ENCODE measurements at places on chromosomes 12 and 14.
A peak's percentile ranks its signal among the peaks of the same experiment; 100 is the strongest.

DNA sequence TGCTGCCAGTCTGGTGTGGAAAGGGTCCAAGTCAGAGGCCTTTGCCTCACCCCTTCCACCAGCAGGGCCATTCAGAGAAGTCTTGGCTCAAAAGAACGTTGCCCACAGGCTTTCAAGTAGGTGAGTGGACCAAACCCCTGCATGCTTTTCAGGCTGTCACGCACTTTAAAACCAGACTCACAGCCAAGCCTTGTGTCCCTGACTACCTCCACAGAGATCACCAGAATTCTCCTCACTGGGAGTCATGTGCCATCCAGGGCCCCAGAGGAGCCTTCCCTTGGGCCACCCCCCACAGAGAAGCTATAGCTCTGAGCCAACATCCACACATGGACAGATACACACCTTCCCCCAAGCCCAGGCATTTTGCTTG is 283.1 kb downstream of the DPF3 start:
- no peak for DNase-seq

GRCh38 chr12:71214511-71215285 is 56.9 kb upstream of the TSPAN8 start:
- DNase-seq, result no peak

GRCh38 chr14:59707778-59708561 is 131.4 kb upstream of the CCDC175 start:
- no peak for DNase-seq

GRCh38 chr12:48781750-48782456 is 7.0 kb downstream of the ADCY6 start:
- no peak for DNase-seq

DNA sequence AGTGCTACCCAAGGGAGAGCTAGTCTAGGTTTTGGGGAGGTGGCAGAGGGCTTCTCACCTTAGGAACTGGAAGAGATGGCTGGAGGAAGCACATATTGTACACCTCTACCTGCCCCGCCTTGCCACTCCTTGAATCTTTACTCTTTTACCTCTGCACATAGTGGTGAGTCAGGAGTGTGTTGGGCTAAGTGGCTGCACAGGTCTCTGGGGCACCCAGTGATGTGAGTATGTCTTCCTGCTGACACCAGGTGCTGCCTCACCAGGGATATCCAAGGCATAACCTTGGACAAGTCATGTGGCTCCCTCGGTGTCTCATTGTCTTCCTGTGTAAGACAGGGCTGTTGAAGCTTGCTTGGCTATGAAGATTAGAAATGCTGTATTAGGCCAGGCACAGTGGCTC is 19.8 kb upstream of the CABP1 start:
- no peak for DNase-seq

DNA sequence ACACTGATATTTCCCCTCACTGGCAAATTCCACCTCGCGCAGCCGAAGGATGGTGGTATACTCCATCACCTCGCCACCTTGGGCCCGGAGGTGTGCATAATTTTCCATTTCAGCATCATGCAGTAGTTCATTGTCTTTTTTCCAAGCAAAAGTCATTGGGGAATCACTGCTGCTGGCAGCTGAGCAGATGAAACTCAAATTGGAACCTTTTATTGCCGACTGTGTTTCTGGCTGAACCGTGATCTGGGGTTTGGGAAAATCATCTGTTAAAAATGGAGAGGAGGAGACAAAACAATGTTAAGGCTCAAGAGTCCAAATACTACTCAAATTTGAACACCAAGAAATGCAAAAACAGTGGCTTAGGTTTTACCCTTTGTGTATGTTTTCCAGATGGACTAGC is 39.7 kb downstream of the LRIG3 start:
- no peak for DNase-seq

- no peak for DNase-seq
Measured at GRCh38 chr14:24556756-24557155, 19.3 kb downstream of the CTSG start.

DNA sequence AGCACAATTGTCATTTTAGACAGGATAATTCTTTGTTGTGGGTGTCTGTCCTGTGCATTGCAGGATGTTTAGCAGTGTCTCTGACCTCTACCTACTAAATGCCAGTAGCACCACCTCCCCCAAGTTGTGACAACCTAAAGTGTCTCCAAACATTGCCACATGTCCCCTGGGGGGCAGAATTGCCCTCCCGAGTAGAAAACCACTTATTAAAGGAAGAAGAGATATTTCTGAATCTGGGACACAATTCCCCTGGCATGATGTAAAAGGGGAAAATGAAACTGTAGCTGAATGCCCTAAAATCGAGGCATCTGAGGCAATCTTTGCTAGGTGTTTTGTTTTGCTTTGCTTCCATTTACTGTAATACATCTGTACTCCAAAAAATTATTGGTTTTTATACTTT is 116.8 kb upstream of the NAP1L1 start:
- DNase-seq, result no peak

DNA sequence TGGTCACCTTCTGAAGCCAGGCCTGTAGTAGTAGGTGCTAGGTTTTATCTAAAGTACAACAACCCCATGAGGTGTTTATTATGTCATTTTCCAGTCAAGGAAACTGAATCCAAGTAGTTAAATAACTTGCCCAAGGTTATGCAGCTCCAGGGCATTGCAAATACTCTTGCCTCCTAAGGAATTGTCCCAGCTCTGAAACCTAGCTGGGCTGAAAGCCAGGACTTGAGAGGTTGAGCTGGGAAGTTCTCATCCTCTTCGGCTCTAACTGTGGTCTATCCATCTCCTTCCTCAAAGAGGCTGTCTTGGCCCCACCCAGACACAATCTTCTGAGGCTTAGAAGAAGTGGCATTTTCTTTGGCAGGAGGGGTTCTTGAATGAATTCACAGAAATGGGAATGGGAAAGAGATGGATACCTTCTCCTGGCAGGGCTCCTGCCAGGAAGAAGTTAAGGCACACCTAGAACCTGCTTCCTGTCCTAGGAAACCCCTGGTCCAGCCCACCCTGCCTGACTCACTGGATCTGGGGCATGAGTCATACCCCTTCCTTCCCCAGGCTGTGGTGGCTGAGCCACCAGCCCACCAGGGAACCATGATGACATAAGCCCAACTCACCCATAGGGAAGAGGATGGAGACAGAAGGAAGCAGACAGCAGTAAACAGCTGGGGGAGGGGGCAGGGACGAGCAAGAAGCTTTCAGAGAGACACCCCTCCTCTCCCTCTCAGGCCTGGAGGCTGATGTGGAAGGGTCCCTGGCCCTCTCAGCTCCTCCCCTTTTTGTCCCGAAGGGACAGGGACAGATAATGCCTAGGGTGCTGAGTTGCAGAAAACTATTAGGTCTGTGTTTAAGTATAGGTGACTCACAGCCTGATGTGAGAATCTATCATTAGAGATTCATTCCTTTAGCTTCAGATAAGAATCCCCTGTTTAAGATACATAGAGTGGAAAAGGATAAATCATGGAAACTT is 2.1 kb upstream of the PLEK2 start:
- DNase-seq, result peak; percentile 43

- DNase-seq, result no peak
Measured at GRCh38 chr14:29062466-29062865, 295.9 kb downstream of the FOXG1 start.

- DNase-seq, result no peak
Measured at GRCh38 chr12:44696542-44696941, 179.6 kb downstream of the NELL2 start.

DNA sequence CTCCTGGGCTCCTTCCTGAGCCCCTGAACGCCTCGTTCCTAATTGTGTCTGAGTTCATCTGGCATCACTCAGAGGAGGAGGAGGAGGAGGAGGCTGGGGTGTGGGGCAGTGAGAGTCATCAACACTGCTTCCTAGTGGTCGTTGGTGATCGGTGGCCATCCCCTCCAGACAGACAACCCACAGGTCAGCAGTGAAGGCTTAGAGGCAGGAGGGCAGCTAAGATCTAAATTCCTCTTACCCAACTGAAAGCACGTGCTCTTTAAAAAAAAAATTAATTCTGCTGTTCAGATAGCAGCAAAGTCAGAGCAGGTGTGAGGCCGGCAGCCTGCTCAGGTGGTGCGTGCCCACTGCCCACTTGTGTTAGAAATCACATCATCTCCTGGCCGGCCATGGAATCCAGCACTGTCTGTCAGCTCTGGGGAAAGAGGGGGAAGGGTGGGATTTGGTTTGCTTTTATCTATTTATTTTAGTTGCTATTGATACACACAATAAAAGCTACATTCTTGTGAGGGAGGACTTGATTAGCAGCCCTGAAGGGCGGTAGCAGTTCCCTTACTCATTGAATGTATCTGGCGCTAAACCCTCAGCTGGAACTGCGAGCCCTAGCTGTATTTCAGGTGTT is 46.6 kb downstream of the PPP2R5C start:
- DNase-seq, result no peak

DNA sequence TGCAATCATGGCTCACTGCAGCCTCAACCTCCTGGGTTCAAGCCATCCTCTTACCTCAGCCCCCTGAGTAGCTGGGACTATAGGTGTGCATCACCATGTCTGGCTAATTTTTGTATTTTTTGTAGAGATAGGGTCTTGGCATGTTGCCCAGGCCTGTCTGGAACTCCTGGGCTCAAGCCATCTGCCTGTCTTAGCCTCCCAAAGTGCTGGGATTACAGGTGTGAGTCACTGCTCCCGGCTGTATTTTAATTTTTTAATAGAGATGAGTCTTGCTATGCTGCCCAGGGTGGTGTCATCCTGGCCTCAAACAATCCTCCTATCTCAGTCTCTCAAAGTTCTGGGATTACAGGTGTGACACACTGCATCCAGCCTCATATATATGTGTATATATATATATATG is 31.7 kb upstream of the GPRC5A start:
- DNase-seq, result no peak

- no peak for DNase-seq
Measured at GRCh38 chr12:81224626-81225025, 146.7 kb downstream of the ACSS3 start.

GRCh38 chr14:51951656-51952055 is 37.7 kb upstream of the RTRAF start:
- DNase-seq, result no peak

DNA sequence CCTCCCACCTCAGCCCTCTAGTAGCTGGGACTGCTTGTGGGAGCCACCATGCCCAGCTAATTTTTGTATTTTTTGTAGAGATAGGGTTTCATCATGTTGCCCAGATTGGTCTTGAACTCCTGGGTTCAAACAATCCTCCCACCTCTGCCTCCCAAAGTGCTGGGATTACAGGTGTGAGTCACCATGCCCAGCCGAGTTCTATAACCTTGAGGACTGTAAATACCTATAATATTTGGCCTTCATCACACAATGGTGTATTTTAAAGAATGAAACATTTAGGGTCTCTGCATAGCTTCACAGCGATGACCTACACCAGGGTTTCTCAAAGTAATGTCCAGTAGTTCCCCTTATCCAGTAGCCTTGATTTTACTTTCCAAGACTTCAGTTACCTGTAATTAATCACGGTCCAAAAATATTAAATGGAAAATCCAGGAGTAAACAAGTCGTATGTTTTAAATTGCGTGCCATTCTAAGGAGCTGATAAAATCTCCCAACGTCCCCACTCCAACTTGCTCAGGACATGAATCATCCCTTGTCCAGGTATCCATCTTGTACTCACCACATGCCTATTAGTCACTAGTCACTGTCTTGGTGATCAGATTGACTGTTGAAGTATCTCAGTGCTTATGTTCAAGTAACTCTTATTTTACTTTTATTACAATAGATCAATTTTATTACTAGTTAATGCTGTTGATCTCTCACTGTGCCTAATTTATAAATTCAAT is 368.2 kb downstream of the BTG1 start:
- DNase-seq, result no peak

DNA sequence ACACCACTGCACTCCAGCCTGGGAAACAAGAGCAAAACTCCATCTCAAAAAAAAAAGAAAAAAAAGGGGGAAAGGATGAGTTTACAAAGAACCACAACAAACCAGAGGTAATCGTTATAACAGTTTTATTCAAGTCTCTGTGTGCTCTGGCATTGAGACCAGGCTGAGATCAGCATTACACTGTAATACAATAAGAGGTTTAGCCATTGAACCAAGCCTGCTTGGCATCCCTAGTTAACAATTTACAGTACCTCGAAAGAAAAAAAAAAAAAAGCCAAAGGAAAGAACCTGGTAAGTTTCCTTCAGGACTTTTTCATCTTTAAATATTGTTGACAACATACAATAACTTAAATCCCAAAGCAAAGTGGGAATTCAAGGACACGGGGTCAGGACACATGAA is 80.7 kb downstream of the TTC9 start:
- no peak for DNase-seq

GRCh38 chr12:127562816-127563215 is 704.2 kb upstream of the TMEM132C start:
- DNase-seq, result no peak

- no peak for DNase-seq
Measured at GRCh38 chr12:131120831-131121271, 167.1 kb downstream of the ADGRD1 start.

GRCh38 chr12:45232756-45233372 is 17.0 kb downstream of the ANO6 start:
- peak; percentile 88 for DNase-seq

DNA sequence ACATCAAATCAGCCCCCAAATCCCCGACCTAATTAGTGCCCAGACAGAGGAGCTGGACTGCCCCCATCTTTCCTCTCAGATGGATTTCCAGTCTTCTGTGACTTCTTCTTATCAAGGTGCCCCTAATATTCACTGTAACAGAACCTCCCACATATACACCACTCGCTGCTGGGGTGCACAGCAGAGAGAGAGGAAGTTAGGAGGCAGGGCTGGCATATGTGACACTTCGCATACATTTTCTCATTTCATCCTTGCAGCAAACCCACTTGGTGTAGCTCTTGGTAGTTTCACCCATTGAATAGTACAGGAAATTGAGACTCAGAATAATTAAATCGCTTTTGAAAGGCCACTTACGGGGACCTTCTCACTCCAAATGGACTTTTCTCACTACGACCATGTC is 56.5 kb upstream of the CCND2 start:
- DNase-seq, result no peak

DNA sequence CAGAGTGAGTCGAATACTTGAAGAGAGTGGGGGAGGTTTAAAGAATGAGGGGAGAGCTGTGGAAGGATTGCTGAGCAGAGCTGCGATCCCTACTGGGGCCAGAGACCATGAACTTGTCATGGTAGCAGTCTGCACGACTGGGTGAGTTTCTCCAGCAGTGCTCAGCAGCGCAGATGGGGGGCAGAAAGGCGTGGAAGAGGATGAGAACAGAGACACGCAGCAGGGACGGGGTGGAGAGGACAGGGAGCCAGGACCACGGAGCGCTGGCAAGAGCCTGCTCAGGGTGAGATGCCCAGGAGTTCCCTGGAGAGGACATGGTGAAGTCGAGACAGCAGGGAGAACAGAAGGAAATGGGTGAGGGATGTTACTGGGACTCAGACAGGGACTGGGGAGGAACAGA is 2.1 kb upstream of the AQP6 start:
- DNase-seq, result no peak

- DNase-seq, result peak; percentile 84
Measured at GRCh38 chr14:59333668-59334067, 131.5 kb downstream of the GPR135 start.

DNA sequence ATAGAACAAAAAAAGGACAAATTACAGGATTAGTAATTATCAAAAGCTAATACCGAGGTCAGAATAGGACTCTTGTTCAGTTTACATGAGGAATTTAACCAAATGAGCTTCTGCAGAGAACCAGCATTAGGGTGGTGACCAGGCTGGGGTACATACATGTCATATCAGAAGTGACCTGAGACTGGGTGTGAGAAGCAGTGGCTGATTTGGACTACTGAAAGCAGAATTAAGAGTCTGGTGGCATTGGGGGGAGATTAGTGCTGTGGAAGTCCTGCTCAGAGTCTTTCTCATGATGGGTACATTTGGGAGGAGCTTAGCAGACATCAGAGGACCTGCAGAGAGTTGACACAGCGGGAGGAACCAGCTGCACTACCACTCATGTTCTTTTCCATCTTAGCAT is 21.7 kb downstream of the TRAF3 start:
- no peak for DNase-seq
